ENCODE measurements at places on chromosomes 1 and 21.

- no peak for DNase-seq
These were observed 265.8 kb downstream of the NFIA start for GRCh38 chr1:61348025-61348665.

DNA sequence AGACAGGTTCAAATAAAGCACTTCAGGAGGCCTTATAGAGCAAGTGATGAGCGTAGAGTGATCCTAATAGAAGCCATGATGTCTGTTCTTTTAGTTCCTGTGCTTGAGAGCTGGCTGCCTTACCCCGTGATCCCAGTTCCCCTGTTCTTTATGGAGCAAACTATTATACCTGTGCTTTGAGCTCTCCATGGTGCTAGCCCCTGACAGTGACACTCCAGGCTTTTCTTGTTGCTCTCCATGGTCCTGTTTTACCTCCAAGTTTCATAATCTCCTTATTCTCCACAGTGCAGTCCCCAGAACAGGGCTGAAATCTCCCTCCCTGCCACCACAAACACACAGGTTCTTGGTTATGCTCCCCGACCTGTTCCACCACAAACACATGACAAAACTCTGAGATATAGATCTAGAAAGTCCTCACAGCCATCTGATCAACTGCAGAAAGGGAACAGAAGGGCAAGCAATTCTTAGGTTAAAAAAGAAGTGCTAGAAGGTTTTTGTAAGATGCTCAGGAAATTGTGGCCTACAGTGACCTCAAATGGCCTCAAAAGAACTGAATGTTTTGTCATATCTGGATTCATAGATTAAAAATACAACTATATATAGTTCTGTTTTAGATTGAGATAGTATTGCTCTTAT, 6.0 kb downstream of the CADM3 start:
- DNase-seq, result no peak

GRCh38 chr1:9324246-9325096, 31.8 kb downstream of the SPSB1 start:
- no peak for DNase-seq

DNA sequence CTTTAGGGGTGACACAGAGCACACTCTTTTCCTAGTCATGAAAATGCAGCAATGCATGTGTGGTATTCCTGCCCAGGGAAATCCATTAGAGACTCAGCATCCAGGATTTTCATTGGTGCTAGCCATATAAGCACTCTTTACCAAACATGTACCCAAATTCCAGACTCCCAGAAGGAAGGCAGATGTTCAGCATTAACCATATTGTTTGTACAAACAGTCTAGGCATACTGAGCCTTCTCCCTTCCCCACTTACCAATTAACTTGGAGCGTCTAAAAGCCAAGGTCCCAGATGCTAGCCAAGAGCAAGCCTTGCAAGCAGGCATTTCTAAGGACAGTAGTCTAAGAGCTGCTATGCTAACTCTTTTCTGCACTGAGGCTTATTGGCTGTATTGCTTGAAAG, 27.9 kb downstream of the ZBED6 start:
- DNase-seq, result no peak

DNA sequence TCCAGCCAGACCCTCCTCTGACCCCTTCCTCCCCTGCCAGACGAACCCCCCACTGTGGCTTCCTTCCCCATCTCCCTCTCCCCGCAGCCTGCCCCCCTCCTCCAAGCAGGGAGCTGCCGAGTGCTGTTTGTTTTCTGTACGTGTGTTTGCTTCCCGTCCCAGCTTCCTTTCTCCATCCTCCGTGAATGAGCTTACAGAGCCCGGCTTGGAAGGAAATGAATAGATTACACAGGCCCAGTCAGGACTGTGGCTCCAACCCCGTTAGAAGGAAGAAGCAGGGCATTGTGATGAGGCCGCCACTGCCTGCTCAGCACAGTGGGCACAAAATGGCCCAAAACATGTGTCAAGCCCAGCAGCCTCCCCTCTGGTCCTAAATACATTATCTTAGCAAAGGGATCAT, 123.2 kb downstream of the IGSF21 start:
- DNase-seq, result no peak
